ENCODE measurements at places on chromosomes 12 and 14.

DNA sequence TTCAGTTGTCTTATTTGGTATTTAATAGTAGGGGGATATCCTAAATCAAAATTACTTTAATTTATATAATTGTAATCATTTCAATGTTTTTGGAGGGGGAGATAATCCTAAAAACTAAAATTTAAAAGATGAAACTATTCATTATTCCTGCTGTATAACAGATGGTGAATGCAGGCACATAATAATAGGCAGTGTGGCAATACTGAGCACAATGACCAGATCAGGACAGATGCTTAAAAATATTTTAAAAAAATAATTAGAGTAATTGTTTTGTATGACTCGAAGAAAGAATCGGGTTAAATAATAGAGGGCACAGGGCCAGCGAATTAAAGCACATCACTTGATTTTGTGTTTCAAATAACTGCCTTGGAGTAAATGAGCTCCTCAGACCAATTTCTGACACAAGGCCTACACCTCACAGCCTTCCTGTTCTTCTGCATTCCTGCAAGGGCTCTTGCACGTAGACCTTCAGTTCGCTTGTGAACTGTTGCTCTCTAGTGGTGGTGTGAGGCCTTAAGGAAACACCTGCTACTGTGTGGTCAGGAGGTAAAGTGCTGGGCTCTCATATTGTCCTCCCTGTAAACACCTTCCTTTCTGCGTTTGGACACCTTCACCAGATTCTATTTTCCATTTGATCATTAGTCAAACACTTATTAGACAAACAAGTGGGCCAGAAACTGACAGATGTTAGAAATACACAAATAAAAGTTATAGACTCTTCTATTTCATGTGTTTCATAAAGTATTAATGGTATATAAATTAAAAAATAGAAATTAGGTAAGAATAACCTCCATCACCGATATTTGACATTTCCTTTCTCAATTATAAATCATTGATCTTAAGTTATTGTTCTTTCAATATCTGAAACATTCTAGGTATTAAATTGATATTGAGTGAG, 29.3 kb upstream of the KLRF1 start:
- no peaks in the 10 kb centered on the region for H3K36me3 ChIP-seq
- DNase-seq = no peak
- no peak overlapping the region for H3K27ac ChIP-seq
- H3K27me3 ChIP-seq = no peaks in the 10 kb centered on the region

GRCh38 chr12:46387670-46388069, 15.1 kb upstream of the SLC38A2 start:
- H3K36me3 ChIP-seq = no peaks in the 10 kb centered on the region
- no peak overlapping the region for H3K4me3 ChIP-seq
- DNase-seq = no peak
- H3K27ac ChIP-seq = peak overlapping the region; percentile 100
- H3K27me3 ChIP-seq = no peaks in the 10 kb centered on the region
- H3K4me1 ChIP-seq = peaks cover 50% of the 10 kb centered on the region

GRCh38 chr12:125689576-125690410, 624.6 kb downstream of the AACS start:
- no peak for DNase-seq
- no peaks in the 10 kb centered on the region for H3K36me3 ChIP-seq
- no peaks in the 10 kb centered on the region for H3K4me1 ChIP-seq
- H3K4me3 ChIP-seq = no peak overlapping the region
- no peaks in the 10 kb centered on the region for H3K27me3 ChIP-seq
- no peak overlapping the region for H3K27ac ChIP-seq

DNA sequence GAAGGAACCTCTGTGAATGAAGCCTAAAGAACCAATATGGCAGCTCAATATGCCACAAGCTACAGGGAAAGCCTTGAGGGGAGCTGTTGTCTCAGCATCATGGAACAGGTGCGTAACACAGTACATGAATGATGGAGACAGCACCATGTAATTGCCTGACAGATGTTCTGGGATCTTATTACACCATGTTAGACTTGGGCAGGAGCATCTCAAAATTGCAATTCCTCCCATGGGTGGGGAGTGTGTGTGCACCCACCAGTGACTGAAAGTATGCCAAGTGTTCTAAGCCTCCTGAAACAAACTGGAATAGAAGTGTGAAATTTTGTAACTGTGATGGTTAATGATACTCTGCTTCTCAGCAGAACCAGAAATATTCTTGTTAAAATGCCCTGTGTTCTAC, 151.0 kb upstream of the SRRM4 start:
- H3K36me3 ChIP-seq = no peaks in the 10 kb centered on the region
- H3K4me3 ChIP-seq = no peak overlapping the region
- no peak for DNase-seq
- no peak overlapping the region for H3K27ac ChIP-seq
- no peaks in the 10 kb centered on the region for H3K4me1 ChIP-seq

DNA sequence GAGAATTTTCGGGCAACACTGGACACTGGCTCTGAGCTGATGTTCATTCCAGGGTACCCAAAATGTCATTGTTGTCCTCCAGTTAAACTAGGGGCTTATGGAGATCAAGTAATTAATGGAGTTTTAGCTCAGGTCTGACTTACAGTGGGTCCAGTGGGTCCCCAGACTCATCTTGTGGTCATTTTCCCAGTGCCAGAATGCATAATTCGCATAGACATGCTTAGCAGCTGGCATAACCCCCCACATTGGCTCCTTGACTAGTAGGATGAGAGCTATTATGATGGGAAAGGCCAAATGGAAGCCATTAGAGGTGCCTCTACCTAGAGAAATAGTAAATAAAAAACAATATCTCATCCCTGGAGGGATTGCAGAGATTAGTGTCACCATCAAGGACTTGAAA, 818.9 kb downstream of the TMTC2 start:
- DNase-seq = no peak
- H3K27me3 ChIP-seq = no peaks in the 10 kb centered on the region
- no peaks in the 10 kb centered on the region for H3K36me3 ChIP-seq
- no peak overlapping the region for H3K27ac ChIP-seq

GRCh38 chr14:69079188-69079742, 73.7 kb downstream of the DCAF5 start:
- no peak overlapping the region for H3K4me3 ChIP-seq
- peaks cover 1% of the 10 kb centered on the region for H3K36me3 ChIP-seq
- peaks cover 25% of the 10 kb centered on the region for H3K4me1 ChIP-seq
- H3K27ac ChIP-seq = peak overlapping the region; percentile 69
- H3K27me3 ChIP-seq = no peaks in the 10 kb centered on the region

GRCh38 chr12:116922194-116922897, 11.6 kb downstream of the FBXW8 start:
- no peaks in the 10 kb centered on the region for H3K36me3 ChIP-seq
- no peaks in the 10 kb centered on the region for H3K4me1 ChIP-seq
- no peak overlapping the region for H3K4me3 ChIP-seq
- DNase-seq = no peak

- H3K4me3 ChIP-seq = peak overlapping the region; percentile 35
- H3K36me3 ChIP-seq = no peaks in the 10 kb centered on the region
- no peaks in the 10 kb centered on the region for H3K27me3 ChIP-seq
- peak overlapping the region; percentile 73 for H3K27ac ChIP-seq
- DNase-seq = no peak
- peaks cover 6% of the 10 kb centered on the region for H3K4me1 ChIP-seq
These were observed 52.5 kb upstream of the RIN3 start for GRCh38 chr14:92460916-92461579.

DNA sequence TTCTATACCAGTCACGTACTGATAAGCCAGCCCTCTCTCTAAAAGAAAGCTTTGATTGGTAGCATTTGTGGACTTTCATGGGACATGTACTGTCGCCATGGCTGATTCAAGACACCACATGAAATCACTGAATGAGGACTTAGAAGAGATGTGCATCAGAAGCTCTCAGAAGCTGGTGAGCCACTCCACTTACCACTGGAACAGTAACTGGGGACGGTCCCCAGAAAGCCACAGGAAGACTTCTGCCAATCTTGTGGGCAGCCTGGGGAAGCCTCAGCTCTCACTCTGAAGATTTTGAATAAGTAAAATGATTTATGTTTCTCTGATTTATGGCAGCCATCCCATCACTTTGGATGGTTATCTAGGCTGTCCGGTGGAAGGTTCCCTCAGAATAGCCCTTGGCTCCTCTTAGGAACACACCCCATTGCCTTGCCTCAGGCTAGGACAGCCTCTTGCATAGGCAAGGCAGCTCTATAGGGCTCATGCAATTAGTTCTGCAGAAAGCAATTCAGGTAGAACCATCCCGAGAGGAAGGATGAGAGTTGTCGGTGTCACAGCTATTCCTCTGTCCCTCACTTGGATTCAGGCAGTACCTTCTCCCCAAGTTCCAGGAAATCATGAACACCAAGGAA, 9.8 kb downstream of the DHRS1 start:
- H3K4me3 ChIP-seq = no peak overlapping the region
- H3K36me3 ChIP-seq = peaks cover 47% of the 10 kb centered on the region
- no peak for DNase-seq
- no peaks in the 10 kb centered on the region for H3K27me3 ChIP-seq
- no peak overlapping the region for H3K27ac ChIP-seq

DNA sequence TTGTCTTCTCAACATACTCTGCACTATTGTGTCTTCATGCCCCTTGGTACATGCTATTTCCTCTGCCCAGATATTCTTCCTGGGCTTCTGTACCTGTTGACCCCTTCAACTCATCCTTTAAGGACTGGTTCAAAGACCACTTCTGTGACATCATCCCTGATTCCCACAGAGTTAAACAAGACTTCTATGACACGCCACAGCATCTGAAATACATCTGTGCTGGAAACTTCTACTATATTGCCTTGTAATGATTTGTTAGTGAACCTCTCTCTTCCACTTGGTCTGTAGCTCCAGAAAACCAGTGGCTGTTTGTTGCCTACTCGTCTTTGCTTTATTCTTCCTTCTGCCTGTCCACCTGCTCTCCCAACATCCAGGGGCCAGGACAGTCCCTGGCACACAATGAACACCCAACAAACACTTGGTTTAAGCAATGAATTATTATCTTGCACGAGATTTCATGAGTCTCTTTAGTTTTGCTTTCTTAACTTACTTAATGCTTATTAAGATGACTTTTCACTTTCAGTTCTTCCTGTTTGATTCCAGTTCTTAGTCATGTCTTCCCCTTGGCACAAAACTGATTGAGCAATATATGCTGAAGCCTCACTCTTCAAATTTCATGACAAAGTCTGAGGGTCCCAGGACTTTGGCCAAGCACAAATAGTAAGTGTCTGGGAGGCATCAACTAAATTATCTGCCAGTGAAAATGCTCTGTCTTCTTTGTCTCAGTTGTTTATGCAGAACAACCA, 485.9 kb downstream of the APAF1 start:
- no peak for DNase-seq
- no peaks in the 10 kb centered on the region for H3K36me3 ChIP-seq
- H3K27ac ChIP-seq = peak overlapping the region; percentile 73
- no peaks in the 10 kb centered on the region for H3K27me3 ChIP-seq
- peak overlapping the region; percentile 24 for H3K4me3 ChIP-seq

GRCh38 chr12:61896436-61896835, 363.8 kb upstream of the USP15 start:
- H3K4me3 ChIP-seq = no peak overlapping the region
- H3K27me3 ChIP-seq = no peaks in the 10 kb centered on the region
- H3K27ac ChIP-seq = no peak overlapping the region

- H3K27me3 ChIP-seq = no peaks in the 10 kb centered on the region
- no peak overlapping the region for H3K4me3 ChIP-seq
- H3K4me1 ChIP-seq = no peaks in the 10 kb centered on the region
- no peak overlapping the region for H3K27ac ChIP-seq
- H3K36me3 ChIP-seq = no peaks in the 10 kb centered on the region
These were observed 93.8 kb downstream of the NDUFA12 start for GRCh38 chr12:94909663-94910062.

- no peak overlapping the region for H3K4me3 ChIP-seq
- peaks cover 23% of the 10 kb centered on the region for H3K4me1 ChIP-seq
- peaks cover 19% of the 10 kb centered on the region for H3K36me3 ChIP-seq
- H3K27me3 ChIP-seq = no peaks in the 10 kb centered on the region
These were observed 157.7 kb downstream of the ADGRD1 start for GRCh38 chr12:131111446-131111845.

- H3K36me3 ChIP-seq = no peaks in the 10 kb centered on the region
- no peaks in the 10 kb centered on the region for H3K4me1 ChIP-seq
- H3K4me3 ChIP-seq = no peak overlapping the region
- H3K27me3 ChIP-seq = no peaks in the 10 kb centered on the region
- H3K27ac ChIP-seq = no peak overlapping the region
These were observed 893.1 kb downstream of the TMEM121 start for GRCh38 chr14:106419376-106419965.

DNA sequence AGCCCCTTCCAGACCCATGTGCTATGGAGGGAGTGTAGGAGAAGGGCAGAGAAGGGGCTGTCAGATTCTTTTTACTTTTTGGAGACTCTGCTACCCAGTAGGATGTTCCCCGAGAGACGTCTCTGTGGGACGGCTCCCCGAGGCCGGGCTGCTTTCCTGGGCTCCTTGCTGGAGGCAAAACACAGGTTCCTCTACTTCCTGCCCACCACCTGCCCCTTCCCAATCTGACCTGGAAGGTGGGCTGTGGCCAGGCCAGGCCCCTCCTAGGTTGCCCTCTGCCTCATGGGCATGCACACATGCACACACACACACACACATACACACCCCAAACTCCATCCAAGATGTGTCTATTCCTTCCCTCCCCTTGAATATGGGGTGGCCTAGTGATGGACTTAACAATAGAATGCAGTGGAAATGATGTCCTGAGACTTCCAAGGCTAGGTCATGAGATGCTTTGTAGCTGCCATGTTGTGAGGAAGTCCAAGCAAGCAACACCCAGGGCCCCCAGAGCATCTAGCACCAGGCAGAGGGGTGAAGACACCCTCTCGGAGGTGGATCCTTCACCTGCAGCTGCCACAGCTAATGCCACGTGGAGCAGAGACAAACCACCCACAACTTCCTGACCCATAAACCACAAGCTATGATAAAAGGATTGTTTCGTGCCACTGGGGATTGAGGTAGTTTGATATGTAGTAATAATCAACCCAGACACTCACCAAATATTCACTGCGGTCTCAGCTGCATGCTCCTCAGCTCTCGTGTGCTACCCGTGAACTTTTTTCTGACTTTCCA, 1.6 kb upstream of the ASB2 start:
- no peaks in the 10 kb centered on the region for H3K27me3 ChIP-seq
- peak overlapping the region; percentile 96 for H3K27ac ChIP-seq
- peaks cover 31% of the 10 kb centered on the region for H3K4me1 ChIP-seq

DNA sequence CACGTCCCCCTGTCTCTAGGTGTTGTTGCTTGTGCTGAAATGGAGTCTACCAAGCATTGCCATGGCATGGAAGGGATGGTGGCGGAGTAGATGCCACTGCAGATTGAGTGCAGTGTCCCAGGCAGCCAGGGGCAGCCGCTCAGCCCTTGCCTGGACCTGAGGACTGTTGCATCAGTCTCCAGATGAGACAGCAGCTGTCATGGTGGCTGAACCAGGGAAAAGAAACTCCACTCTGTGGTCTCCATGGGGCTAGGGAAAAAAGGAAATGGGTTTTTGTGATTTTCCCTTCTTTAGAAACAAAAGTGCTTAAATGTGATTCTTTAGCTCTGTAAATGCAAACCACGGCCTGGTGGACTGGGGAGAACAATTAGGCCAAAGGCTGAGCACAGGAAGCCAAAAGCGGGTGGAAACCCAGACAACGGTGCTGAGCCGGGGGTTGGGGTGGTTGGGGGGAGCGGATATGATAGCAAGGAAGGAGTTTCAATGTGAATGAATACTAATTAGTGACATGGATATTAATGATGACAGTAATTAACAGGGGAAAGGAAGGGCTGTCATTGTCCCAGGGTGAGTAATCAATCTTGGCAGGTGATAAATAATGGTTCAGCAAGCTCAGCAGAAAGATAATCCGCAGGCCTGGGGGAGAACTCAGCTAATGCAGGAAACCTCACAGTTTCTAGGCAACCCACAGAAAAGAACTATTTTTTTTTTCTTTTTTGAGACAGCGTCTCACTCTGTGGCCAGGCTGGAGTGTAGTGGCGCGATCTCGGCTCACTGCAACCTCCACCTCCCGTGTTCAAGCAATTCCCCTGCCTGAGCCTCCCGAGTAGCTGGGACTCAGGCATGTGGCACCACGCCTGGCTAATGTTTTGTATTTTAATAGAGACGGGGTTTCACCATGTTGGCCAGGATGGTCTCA, 442.6 kb downstream of the DPF3 start:
- H3K4me3 ChIP-seq = no peak overlapping the region
- DNase-seq = no peak
- peaks cover 10% of the 10 kb centered on the region for H3K4me1 ChIP-seq
- H3K36me3 ChIP-seq = no peaks in the 10 kb centered on the region
- no peaks in the 10 kb centered on the region for H3K27me3 ChIP-seq

All from heart left ventricle (tissue), 16 donors.